Erythroblast (primary cell): ENCODE measurements at places on chromosomes 12 and 14.

GRCh38 chr12:91657032-91657431 lies 474.4 kb upstream of the DCN start:
- DNase-seq: no peak

DNA sequence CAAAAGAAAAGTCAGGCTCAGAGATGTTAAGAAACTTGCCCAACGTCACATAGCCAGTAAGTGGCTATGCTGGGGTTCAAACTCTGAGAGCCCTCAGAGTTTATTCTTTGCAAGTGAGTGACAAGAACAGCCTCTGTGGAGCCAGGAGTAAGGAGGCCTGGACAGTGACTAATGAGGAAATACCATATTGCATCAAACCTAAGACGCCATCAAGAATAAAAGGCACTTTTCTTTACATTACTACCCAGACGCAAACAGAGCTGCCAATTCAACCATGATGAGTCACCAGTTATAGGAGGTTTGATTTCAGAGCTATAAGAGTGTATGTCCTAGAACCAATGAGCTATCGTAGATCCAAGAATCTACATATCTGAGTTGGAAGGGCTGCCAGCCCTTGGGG lies 9.4 kb downstream of the TNFRSF1A start:
- no peak for DNase-seq

- DNase-seq: no peak
Measured at GRCh38 chr14:85580536-85581140, 50.7 kb downstream of the FLRT2 start.

DNA sequence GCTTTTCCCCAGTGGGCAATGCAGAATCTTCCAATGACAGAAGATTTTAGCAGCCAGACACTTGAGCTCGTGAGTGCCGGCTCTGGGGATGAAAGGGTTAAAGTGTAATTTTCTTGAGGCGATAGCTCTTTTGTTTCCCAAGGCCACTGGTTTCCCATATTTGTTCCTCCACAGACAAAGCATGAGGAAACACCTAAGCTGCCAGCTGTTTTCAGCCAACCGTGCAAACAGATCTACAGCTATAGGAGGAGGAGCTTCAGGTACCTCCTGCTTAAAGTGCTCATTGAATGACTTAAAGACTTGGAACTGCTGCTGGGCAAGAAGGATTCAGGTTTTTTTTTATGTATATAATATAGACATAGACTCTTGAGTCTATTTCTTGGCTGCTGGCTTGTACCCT lies 1311.5 kb downstream of the TMEM121 start:
- no peak for DNase-seq

- DNase-seq: no peak
Measured at GRCh38 chr14:79418649-79419415, 792.5 kb downstream of the DIO2 start.

DNA sequence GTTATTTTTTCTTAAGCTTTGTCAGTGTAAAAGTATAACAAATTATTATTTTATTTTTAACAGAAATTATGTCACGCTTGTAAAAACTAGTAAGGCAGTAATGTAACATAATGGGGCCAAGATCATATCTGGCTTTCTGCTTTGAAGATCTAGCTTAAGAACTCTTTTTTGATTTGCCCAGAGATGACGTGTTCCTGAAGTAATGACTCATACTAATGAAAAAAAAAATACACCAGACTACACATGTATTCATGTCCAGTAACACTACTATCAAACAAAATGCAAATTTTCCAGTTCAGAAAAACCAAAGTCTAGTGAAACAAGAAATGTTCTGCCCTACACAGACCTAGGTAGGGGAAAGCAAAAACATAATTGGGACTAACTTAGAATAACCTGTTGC lies 432.2 kb upstream of the ATXN7L3B start:
- no peak for DNase-seq

- no peak for DNase-seq
Measured at GRCh38 chr12:75720812-75721641, 209.6 kb upstream of the KRR1 start.

DNA sequence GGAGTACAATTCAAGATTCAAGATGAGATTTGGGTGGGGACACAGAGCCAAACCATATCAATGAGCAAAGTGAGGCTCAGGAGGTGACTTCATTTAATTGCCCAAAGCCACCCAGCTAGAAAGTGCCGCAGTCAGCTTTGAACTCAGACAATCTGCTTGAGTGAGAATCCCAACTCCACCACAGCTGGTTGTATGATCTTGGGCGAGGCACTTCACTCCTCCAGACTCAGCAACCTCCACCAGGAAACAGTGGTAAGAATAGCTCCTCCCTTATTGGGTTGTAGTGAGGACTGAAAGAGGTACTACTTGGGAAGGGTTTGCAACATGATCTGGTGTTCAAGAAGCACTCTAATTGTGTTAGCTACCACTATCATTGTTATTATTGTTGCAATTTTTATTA lies 129.2 kb upstream of the RFLNA start:
- no peak for DNase-seq

- DNase-seq: no peak
Measured at GRCh38 chr12:4191149-4191548, 82.4 kb upstream of the CCND2 start.

GRCh38 chr14:34055157-34055950 lies 104.5 kb upstream of the EGLN3 start:
- no peak for DNase-seq

- no peak for DNase-seq
Measured at GRCh38 chr12:12613344-12613743, 1.7 kb downstream of the CREBL2 start.

- DNase-seq: peak; percentile 71
Measured at GRCh38 chr14:52068615-52069306, at the start of gene NID2. Gene NID2 (minus strand): TSS chr14:52069059. CDS start chr14:52068994, 65 bp downstream.
